ENCODE measurements at places on chromosomes 13 and 19.

- DNase-seq: no peak
Observed at GRCh38 chr13:30905932-30906383, at the start of gene MEDAG. TSS of gene MEDAG (plus strand) at chr13:30906271. CDS start at chr13:30906516, 245 bp downstream.

DNA sequence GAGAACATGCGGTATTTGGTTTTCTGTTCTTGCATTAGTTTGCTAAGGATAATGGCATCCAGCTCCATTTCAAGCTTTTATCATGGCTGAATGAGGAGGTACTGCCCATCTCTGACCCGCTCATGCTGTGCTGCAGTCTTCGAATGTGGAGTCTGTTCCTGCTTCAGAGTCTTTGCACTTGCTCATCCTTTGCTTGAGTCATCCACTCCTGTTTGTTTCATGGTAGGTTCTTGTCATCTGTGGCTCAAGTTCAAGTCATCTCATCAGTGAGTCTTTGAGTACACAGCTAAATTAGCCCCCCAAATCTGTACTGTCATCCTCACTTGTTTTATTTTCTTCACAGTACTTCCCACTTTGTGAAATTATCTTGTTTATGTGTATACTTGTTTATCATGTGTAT lies 5.4 kb downstream of the UCHL3 start:
- no peak for DNase-seq

DNA sequence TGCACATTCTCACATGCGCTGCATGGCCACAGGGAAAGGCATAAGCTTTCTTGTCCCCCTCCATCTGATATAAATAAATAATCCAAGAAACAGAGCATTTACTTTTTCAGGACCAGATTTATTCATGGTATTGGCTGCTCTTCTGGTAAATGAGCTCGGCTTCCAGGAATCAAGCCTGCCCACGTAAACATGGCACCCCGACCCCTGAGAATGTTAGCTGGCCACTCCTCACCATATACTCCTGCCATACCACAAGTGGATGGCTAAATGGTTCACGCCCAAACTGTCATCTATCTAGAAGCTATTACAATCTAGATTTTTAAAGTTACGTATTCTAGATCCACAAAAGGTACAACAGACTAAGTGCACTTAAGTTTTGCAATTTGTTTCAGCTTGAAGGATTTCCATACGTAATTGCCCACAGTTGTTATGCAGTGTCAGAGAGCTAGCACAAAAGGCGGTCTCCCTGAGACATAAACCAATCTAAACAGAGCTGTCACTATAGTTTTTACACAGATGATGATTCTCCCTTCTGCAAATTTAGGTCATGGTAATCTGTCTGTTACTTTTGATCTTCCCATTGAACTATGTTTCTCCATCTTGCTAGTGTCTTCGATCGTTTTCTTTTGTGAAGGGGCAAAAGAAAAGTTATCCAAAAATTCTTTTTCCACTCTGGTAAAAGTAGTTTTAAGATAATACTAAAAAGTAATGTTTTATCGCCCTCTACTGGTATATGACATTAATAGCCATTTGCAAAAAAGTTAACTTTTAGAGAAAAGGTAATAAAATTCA lies 16.2 kb upstream of the FOXO1 start:
- no peak for DNase-seq

- no peak for DNase-seq
Observed at GRCh38 chr19:35011737-35012682, 11.9 kb downstream of the GRAMD1A start.

- no peak for DNase-seq
Observed at GRCh38 chr13:41909506-41909905, 51.4 kb downstream of the VWA8 start.

GRCh38 chr13:44516771-44517170 lies 59.4 kb downstream of the TSC22D1 start:
- no peak for DNase-seq

- no peak for DNase-seq
Observed at GRCh38 chr19:47144630-47145029, 14.0 kb downstream of the SAE1 start.

DNA sequence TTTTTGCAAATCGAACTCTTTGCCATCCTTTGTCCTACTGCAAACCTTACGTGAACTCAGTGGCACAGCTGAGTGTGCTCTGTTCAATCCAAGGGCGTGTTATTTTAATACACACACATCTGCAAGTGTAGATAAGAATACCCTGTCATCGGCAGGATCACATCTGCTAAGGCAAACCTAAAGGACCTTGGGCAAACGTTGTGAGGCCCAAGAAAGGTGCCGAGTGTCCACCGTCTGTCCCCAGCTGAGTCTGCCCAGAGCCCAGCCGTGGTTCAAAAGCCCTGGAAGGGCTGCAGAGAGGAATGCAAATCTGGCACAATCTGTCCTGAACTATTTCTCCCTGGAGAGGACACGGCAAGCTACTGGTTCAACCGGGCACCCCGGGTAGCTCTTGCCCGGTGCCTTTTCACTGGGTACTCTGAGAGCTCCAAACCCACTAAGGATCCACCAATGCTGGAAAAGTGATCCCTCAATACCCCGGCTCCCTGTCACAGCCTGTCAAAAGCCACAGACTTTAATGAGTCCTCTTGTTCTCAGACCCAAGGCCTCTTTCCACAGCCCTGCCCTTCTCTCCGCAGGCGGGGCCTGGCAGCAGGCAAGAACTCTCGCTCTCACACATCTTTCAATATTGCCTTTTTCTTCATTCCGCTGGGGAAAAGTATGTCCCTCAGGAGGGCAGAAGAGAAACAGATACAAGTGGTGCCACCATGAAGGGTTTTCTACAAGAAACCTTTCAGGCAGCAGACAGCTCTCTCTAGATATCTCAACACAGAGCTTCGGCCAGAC lies 17.0 kb downstream of the SLC7A1 start:
- DNase-seq: peak; percentile 48

DNA sequence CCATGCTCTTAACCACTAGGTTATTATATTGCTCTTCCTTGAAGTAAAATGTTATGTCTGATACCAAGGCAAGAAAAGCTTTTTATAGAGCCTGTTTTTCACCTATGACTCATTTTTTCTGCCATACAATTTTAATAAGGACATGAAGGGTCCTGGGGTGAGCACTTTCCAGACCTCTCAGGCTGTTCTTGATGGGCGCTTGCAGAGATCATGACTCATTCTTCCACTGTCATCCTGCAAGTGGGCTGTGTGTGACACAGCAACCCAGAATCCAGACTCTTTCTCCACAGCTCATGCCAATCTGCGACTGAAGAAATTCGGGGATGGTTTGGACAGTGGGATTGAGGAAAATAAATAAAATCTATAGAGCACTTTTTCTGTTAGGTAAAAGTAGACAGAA lies 506.7 kb upstream of the NBEA start:
- DNase-seq: peak; percentile 73

- DNase-seq: no peak
Observed at GRCh38 chr19:37074111-37074510, 4.1 kb upstream of the ZNF420 start.

DNA sequence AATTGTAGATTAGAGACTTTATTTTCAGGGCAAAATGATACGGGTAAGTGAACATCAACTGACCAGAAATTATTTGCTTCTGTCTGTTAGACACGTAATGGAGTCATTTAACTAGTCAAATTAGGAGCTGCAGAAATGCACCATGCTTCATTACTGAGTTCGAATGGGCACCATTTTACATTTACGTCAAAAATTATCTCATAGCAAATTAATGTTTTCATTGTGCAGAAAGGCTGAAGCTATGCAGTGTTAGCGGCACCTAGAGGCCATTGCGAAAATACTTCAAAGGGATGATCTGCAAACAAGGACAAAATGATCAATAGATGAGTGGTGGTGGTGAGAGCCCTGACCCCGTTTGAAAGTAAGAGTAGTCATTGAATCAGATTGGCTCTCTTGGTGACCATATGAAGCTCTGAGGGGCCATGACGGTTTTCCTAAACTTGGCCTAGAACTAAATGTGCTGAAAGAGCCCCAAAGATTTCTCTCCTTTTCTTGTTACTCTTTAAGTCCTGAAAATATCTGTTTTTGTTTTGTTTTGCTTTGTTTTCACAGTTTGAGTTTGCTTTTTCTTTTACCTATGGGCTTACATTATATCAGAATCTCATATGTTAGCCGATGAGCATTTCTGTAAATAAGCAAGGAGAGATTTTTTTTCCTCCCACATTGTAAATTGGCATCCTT lies 277.9 kb downstream of the ZNF536 start:
- DNase-seq: no peak

DNA sequence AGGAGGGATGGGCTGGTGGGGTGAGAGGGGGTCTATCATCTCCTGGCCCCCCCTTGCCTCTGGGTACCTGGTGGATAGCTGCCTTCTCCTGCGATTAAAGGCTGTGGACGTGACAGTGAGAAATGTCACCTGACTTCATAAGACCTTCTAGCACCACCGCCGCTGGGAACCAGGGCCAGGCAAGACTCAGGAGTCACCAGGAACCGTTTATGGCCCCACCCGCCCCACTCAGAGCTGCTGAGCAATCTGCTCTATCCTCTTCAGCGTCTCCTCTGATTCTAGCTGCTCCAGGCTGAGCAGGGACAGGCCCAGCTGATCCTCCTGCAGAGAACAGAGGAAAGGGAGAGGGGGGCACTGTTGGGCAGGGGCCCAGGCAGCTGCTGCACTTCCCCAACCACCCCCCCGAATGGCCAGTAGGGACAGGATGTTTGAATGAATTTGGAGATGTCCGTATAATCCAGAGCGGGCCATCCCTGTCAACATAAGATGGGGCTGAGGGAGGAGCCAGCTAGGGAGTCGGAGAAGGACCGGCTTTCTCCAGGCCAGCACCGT lies 10.9 kb downstream of the KLC3 start:
- no peak for DNase-seq

GRCh38 chr19:17196610-17197009 lies 18.5 kb upstream of the USE1 start:
- DNase-seq: no peak

- DNase-seq: peak; percentile 99
Observed at GRCh38 chr19:41324921-41325639, 15.1 kb downstream of the CCDC97 start.

DNA sequence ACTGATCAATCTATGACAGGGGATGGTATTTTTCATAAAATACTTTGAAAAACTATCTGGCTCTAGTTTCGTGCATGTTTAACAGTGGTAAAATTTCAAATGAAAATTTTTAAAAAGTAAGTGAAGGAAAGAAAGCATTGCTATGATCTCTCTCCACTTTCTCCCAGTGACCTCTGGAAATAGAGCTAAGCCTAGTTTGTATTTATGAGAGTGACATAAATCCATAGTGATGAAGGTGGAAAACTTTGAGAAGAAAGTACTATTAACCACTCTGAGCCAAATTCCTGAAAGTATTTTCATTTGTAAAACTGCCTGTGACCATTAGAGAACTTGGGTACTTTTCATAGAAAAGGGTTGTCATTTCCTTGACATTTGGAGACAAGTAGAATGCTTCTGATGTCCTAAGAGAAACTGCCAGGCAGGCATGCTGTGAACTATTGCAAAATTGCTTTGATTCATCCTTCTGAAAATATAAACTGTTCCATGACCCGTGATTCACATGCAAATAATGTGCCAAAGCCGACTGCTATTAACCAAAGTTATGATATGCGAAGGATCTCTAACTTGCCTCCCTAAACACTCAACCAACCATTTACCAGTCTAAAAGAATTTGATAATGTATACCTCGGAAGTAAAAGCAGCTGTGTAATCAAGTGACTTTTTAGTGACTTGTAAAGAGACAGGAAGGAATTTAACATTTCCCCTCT lies 133.2 kb downstream of the VWA8 start:
- no peak for DNase-seq

DNA sequence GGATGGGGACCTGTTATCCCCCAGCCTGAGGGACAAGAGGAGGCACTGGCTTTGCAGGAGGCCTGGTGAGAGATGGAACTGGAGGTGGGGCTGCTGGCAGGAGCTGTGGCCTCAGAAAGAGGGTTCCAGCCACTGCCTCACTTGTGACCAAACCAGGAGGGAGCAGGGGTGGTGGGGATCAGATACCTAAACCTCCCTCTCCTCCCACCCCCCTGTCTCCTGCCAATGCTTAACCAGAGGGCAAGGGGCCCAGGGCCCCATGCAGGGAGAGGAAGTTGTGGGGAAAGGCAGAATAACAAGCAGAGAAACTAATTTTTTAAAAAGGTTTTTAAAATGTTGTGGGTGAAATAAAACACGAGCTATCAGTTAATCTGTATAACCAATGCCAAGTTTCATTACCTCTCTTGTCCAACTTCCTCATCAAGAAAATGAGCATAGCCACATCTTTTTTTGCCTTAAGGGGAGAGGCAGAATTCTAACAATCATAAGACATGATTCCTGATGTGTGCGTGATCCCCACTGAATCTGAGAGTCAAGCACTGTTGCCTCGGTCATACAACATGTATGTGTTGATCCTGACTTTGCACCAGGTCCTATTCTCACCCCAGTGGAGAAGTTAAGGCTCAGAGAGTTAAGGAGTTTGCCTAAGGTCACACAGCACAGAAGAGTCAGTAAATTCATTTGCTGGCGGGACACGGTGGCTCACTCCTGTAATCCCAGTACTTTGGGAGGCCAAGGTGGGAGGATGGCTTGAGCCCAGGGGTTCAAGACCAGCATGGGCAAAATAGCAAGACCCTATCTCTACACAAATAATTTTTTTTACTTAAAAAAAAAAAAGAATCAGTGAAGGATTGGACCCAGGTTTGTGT lies 12.9 kb downstream of the FXYD5 start:
- DNase-seq: peak; percentile 18

GRCh38 chr13:47932950-47933923 lies 67.8 kb downstream of the SUCLA2 start:
- no peak for DNase-seq

DNA sequence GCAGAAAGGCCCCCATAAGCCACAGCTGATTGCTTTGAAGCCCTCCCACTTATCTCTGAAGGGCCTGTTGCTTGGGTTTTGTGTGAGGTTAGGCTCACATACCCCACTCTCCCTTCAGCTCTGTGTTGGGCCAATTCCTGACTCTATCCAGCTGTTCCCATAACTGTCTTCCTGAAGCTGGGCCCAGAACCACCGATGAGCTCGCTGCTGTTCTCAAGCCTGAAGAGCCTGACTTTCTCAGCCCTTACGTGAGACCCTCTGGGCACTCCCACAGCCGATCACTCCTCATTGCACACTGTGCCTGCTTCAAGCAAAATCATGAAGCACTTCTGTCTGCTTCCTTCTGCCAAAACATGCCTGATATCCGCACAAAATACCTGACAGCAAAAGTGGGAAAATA lies 124.1 kb downstream of the CRYL1 start:
- DNase-seq: no peak

DNA sequence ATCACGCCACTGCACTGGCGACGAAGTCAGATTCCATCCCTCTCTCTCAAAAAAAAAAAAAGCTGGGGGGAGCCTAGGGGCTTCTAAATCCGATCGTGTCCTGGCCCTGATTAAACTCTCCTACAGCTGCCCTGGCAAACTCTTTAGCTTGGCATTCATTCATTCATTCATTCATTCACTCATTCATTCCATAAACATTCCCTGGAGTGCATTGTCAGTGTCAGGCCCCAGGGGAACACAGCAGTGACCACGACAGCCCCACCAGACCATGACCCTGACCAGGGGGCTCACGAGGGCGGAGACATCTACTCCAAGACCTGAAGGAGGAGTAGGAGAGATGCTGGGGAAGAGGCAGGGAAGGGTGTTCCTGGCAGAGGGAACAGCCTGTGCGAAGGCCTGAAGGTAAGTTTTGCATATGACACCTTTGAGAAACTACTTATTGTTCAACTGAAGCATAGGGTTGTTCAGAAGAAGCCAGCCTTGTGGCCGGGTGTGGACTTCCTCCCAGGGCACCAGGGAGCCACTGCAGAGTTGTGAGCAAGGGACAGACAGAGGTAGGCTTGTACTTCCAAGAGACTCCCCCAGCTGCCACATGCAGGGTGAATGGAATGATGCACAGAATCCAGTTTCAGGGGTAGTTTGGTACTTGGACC lies 24.5 kb downstream of the CEACAM16 start:
- DNase-seq: no peak

GRCh38 chr13:66864627-66865026 lies 365.5 kb downstream of the PCDH9 start:
- no peak for DNase-seq
